Stimulated activated CD4-positive, alpha-beta T cell treated with anti-CD3 and anti-CD28 coated beads, Interleukin-15, amount 100 ng/mL, for 24 hours (primary cell): ENCODE measurements at places on chromosomes 1 and 21.

GRCh38 chr1:201468844-201469644, at the start of gene PHLDA3:
Gene PHLDA3 (minus strand): TSS chr1:201469188. CDS start chr1:201468786, 402 bp downstream.
- DNase-seq, result peak; percentile 65

- no peak for DNase-seq
Measured at GRCh38 chr1:115337276-115337632, 795 bp downstream of the NGF start.

GRCh38 chr1:52253421-52253820, 111.5 kb downstream of the ZFYVE9 start:
- no peak for DNase-seq

DNA sequence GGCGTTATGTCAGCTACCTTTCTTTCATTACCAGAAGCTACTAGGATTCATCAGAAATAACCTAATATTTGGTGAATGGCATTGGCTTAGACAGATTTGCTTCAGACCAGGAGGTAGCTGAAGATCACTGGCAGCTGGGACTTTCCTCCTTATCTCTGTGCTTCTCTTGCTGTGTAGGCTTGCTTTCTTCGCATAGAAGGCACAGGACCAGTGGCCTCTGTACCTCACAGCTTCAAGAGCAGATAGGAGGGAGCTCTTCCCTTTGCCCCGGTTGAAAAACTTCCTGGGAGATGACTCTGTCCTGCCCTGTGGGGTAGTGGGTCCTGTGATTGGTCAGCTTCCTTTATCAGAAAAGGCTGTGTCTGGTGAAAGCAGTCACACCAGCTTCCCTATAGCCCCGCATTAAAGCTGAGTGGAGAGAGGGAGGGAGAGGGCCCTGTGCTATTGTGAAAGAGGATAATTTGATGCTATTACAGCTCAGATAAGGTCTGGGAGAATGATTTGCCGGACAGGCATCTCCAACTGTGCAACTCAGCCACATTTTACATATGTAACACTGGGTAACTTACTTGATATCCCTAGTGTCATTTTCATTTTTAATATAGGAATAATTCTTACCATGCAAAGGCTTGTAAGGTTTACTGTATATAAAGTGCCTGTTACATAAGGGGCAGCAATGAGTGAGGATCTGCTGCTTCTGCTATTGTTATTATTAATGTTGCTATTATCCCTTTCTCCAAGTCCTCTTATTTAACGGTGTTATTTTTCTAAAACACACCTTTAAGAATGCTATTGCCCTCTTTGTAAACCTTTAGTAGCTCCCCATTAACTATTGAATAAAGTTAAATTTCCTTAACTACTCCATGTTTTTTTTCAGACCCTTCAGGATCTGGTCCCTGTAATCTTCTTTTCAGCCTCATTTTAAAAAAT, 31.6 kb downstream of the OSBPL9 start:
- DNase-seq, result no peak

- DNase-seq, result no peak
Measured at GRCh38 chr1:224113005-224113404, 906 bp upstream of the FBXO28 start.

GRCh38 chr1:112743174-112744008, 28.3 kb upstream of the PPM1J start:
- DNase-seq, result peak; percentile 18

GRCh38 chr21:39489380-39489924, 37.7 kb downstream of the SH3BGR start:
- no peak for DNase-seq

- DNase-seq, result no peak
Measured at GRCh38 chr1:231702804-231703203, 76.2 kb downstream of the DISC1 start.

DNA sequence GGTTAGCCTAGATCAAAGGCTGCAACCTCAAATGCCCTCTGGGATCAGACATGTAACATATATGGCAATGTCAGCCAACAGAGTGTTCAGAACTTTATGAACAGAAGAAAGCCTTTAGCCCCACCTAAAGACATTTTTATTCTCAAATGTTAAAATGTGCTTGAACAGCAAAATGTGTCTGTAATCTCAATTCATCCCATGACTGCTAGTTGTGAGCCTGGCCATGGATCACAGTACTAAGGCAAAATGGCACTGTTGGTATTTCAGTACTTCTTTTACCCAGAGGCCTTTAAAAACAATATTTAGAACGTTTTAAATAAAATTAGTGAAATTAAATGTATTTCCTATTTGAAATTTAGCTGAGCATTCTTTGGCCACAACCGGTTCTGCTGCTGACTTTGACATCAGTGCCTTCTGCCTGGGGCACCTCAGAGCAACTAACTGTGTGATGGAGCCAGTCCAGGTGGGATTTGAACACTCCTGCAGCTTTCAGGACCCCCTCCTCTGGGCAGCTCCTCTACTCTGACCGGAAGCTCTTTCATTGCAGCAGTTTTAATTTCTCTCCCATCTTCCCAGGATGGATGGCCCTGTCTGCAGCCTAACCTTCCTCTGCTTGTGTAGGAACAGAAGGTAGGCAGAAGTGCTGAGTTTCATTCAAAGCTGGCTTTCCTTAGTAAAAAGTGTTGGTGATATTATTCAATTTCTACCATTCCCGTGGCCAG, 68.3 kb upstream of the NFIA start:
- DNase-seq, result no peak

DNA sequence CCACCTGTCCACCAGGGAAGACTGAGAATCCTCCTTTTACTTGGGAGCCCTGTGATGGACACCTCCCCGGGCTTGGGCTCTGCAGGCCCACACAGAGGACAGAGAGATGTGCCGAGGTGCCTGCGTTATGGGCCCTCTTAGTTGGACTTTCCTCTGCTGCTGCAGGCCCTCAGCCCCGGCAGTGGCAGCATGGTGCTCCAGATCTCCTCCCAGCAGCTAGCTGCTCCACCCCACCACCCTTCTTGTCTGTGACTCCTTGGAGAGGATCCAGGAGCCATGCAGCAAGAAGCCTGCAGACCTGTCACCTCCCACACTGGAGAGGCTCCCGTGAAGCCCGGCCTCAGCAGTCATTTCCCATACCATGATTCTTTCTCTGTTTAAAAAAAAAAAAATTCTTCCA, 27.4 kb downstream of the PHGDH start:
- DNase-seq, result no peak

GRCh38 chr1:157202331-157202730, 64.1 kb upstream of the ETV3 start:
- DNase-seq, result no peak

- no peak for DNase-seq
Measured at GRCh38 chr1:100642826-100643225, 76.7 kb upstream of the VCAM1 start.

DNA sequence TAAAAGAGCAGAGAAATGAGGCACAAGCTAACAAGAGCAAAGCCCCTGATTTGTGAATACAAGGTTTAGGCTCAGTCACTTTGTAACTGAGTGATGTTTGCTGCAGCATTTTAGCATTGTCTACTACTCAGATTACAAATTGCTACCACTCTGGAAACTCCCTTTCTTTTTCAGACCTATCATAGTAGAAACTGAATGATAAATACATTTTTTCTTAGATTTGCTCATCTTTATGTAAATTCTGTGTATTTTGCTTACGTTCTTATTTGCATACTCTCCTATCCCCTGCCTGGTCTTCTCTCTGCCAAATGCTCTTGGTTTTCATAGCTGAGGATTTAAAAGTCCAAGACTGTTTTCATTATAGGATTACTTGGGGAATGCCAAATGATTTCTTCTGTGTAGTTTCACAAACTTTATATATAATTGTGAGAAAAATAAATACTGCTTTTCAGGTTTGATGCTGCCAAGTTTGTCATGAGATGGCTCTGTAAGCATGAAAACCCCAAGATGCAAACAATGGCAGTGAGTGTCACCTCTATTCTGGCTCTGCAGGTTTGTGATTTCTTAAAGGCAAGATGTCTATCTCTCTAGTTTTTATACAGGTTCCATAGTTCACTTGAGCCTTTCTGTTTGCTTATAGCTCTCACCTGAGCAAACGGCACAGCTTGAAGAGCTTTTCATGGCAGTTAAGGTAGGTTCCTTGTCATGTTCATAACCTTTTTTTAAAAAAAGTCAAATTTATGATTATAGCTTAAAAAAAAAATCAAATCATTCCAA, 24.7 kb downstream of the ZYG11A start:
- DNase-seq, result no peak

DNA sequence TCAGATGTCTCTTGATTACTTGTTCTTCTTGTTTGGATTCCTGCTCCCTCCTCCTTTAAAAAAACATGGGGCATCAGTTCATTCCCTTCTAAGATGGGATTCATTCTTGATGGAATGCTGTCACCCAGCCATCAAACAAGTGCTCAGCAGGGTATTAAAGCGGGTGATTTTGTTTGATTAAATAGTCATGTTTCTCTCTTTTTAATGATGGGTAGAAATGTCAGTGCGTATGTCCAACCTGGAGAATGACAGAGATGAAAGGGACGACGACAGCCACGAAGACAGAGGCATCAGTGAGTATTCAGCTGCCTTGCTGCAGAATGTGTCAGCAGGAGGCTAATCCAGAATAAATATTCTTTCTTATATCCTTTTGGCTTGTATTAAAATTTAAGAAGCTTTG, 63.8 kb upstream of the RAVER2 start:
- DNase-seq, result no peak

GRCh38 chr1:7303554-7304317, 467.4 kb upstream of the VAMP3 start:
- no peak for DNase-seq

DNA sequence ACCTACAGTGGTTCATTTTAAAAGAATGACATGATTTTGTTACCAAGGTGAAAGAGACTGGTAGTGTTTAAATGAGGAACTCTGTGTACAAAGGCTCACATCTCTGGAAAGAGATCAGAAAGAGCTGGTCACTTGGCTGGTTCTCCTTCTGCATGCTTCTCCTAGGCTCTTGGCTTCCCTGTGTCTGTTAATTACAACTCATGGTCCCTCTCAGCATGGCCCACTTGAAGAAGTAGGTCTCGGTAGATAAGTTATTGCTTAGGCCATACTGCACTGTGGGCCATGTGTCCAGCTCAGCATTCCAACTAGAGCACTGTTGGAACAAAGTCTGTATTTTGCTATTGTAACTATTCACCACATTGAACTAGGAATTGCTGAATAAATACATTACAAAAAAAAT, 91.1 kb downstream of the KIAA0319L start:
- DNase-seq, result no peak
